Motor neuron (in vitro differentiated cells): ENCODE measurements at places on chromosomes 6 and 20.
A peak's percentile ranks its signal among the peaks of the same experiment; 100 is the strongest.

- no peak for ATAC-seq
These were observed 32.3 kb upstream of the HLA-A start for GRCh38 chr6:29909985-29910384.

DNA sequence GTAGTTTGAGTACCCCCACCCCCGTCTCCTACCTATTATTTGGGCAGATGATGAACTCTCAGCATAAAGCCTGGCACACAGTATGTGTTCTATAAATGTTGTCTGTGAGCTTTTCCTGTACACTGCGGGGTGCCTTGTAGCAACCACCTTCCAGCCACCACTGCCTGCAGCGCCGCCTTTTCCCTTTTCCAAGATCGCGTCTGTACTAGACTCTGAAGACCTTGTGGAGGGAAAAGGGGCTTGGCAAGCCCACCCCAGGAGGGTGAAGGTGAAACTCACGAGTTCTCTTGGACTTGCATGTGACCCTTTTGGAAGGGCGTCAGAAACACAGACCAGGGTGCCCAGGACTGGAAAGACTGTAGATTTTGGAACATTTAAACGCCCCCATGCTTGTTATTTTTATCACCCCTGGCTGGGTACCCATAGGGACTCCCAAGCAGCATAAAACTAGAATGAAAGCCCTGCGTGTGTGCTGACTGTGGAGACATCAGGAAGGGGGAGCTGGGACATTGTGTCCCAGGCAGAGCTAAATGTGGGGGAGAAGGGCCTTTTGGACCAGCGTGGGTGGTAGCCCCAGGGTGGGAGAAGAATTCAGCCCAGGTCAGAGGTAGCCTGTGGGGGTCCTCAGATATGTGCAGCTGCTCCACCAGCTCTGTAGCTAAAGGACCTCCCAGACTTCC lies 8.3 kb downstream of the BAK1 start:
- ATAC-seq: peak; percentile 4

- ATAC-seq: no peak
These were observed 689.3 kb downstream of the HACE1 start for GRCh38 chr6:104170401-104170800.

- ATAC-seq: peak; percentile 86
These were observed 538 bp upstream of the GRM1 start for GRCh38 chr6:146028252-146028795.

DNA sequence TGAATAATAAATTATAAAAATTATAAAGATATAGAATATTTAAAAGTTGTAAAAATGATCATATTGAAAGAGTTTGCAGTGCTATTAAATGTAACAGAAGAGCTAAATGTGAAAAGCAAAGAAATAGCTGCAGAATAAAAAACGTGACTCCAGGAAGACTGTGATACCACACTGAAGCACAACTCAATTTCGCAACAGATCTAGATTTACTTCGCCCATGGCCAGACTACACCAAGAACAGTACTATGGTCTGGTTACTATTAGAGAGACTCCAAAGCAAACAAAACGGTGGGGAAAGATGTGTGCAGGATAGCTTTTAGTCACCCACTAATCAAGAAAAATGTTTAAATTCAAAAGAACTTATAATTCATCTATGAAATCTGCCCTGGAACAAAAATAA lies 1.9 kb downstream of the CHD6 start:
- no peak for ATAC-seq

DNA sequence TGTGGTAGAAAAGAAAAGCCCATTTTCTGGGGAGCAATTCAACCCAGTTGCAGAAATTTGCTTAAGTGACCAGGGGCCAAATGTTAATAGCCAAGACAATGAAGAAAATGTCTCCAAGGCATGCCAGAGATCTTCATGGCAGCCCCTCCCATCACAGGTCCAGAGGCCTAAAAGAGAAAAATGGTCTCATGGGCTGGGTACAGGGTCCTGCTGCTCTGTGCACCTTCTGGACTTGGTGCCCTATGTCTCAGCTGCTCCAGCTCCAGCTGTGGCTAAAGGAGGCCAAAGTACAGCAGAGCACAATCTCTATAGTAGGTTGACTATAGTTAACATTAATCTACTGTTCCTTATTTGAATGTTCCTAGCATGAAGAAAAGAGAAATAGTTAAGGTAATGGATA lies 44.7 kb downstream of the FRK start:
- no peak for ATAC-seq

DNA sequence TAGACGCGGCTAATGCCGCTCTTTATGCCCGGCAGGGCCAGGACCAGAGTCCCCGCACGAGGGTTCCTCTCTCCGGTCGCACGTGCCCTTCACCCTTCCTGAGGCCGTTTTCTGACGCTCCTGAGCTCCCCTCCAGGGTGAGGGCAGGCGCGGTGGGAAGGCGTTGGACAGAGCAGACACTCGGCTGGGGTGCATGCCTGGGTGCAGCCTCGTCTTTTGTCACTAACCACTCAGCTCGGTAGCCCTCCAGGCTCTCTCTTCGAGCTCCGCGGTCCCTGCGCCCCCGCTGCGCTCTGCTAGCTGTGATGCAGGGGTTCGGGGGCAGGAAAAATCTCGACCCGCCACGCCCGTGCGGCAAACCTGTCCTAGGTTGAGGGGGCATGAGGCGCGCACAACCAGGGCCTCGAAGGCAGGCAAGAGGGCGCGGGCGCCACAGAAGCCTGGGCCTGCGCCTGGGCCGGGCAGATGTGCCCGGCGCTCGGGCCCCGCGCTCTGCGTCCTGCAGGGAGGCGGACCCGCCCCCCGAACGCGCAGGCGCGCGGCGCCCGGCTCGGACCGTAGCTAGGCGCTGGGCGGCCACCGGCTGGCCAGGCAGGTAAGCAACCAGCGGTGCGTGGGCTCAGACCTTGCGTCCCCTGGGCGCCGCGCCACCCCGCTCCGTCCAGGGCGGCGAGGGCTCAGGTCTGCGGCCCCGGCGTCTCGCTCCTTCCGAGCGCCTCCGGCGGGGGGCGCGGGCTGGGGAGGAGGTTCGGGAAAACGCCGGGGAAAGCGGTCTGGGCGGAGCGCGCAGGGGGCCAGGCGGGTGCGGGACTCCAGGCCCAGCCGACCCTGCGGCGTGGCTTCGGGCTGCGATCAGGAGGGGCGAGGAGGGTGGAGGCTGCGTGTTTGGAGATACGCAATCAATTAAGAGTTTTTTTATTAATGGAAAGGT lies at the start of gene L3MBTL1:
TSS of gene L3MBTL1 (plus strand) at position 548 of the 931 bp plus-strand sequence. CDS start 5,807 bp downstream, outside the sequence.
- peak; percentile 92 for ATAC-seq

DNA sequence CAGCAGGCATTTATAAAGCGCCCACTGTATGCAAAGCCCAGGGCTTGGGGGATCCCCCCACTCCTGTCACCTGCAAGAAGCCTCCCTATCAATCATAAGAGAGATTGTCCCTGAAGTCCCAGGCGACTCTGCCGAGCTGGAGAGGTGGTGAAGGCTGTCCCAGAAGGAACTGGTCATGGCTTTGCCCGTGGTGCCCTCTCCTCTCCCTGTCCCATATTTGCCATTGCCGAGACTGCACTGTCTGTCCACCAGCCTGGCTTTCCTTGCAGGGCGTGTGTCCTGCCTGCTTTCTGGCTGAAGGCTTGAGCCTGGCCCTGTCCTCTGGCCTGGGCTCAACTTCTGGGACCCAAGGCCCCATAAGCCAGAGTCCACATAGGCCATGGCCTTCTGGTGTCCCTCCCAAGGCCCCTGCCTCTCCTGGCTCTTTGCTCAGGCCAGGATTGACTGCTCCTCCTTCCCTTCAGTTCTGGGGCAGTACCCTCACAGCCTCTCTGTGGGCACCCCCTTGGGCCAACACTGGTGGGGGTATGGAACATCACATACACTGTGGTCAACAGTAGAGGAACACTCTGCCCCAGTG lies 46.9 kb downstream of the CPXM1 start:
- no peak for ATAC-seq
